ENCODE measurements at places on chromosomes 1 and 21.

- no peak for DNase-seq
These were observed 27.3 kb upstream of the GLIS1 start for GRCh38 chr1:53766194-53766742.

- no peak for DNase-seq
These were observed 7.1 kb downstream of the HPCA start for GRCh38 chr1:32893198-32894018.

DNA sequence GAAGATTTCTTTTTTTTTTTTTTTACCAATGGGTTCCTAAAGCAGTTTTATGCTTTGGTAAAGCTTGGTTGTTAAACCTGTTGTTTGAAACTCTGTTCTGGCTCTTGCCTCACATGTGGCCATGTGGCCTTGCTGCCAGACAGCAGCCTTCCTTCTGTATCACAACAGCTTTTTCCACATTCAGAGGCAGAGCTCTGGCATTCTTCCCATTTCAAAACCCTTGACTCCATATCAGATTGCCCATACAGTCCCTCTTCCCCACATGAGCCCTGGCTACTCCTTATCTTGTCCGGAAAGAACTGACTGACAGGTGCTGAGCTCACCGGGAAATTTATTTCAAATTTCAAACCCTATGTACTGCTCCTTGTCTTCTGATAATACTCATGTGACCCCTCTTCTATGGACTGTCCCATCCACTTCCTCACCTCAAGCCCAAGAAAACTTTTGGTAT lies 38.5 kb upstream of the LAX1 start:
- DNase-seq: no peak

DNA sequence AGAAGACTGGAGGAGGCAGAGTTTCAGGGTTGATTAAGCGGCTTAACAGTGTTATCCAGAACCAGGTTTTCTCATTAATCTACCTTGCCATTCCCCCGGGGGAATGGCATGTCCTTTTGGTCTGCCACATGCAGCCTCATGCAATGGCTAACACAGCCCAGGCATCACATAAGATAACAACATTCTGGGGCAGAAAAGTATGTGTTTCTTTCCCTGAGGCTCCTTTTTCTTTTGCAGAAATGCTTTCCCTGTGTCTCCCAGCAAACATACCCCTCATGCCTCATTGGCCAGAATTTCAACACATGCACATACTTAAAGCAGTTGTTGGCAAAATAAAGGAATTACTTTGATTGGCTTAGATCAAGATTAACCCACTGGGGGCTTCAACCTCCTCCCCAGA lies 98.6 kb downstream of the OMA1 start:
- DNase-seq: no peak

GRCh38 chr1:81452693-81453366 lies 347.9 kb upstream of the ADGRL2 start:
- no peak for DNase-seq

GRCh38 chr1:15950763-15951295 lies 25.1 kb downstream of the ZBTB17 start:
- DNase-seq: no peak

DNA sequence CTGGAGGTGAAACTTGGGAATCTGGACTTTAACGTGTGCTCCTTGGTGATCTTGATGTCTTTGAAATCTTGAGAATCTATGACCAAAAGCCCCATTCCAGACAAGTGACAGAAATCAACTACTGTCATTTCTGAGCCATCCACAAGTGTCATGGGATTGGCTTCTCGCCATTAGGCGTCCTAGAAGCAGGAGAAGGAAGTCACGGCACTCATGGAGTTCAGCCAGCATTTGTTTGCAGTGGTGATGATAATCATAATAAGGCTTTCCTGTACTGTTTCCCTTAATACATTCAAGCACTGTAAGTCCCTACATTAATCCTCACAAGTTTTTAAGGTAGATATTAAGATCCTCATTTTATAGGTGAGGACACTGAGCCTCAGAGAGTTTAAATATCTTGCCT lies 11.9 kb downstream of the F5 start:
- no peak for DNase-seq

DNA sequence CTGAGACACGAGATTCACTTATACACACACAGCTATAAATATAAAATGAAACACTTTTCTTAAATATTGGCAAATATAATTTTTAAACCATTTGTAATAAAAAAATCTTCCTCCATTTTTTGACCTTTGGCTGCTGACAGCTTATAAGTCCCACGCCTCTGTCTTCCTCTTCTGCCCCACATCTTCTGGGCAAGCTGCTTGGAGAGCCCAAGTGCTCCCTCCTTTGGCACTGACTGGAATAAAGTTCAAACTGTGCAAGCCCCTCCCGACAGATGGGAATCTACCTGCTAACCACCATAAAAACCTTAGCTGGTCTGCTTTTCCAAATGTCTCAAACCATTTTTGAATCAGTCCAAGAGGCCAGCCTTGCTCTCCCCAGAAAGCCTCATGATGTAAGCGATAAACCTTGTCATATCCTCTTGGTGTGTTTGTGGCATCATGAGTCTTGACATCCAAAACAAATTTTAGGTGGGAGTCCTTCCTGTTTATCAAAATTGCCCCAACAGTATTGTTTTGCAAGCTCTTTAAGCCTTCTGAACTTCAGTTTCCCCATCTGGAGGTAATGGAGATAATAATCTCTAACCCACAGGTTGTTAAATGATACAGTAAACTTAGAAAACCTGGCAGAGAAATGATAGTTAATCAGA lies 99.8 kb downstream of the SNX7 start:
- DNase-seq: no peak

- no peak for DNase-seq
These were observed 37.3 kb downstream of the ADARB1 start for GRCh38 chr21:45111703-45112102.

DNA sequence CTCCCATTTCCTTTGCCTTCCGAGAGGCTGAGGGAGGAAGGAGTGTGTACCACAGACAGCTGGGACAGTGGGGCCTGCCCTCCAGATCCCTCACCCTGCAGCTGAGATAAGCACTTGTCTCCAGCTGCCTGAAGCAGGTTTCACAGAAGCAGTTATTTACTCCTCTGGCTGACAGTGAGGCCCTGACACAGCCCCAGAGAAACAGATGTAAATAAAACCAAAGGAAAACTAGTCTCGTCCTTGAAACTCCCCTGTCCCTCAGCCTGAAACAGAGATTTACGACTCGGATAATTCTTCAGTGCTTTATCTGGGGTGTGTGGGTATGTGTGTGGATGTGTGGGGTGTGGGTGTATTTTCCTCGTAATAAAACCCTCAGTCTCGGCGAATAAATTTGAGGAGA lies 181.1 kb downstream of the IGSF21 start:
- peak; percentile 71 for DNase-seq

DNA sequence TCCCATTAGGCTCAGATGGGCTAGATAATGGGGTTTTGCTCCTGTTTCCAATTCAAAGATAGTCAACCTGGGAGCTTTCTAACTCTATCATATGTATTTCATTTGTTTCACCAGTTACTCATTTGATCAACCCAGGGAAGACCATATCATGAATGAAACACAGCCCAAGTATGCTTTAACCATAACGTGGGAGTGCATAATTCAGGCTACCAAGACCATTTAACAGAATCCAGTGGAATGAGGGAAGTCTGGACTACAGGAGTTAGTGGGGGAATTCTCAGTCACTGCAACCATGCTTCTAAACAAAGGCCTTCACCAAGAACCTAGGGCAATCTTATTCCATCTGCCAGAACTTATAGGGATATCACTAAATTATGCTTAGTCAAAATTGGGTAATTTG lies 15.0 kb upstream of the SLC16A1 start:
- DNase-seq: no peak

GRCh38 chr1:205944525-205944924 lies 1.3 kb upstream of the SLC26A9 start:
- DNase-seq: no peak

DNA sequence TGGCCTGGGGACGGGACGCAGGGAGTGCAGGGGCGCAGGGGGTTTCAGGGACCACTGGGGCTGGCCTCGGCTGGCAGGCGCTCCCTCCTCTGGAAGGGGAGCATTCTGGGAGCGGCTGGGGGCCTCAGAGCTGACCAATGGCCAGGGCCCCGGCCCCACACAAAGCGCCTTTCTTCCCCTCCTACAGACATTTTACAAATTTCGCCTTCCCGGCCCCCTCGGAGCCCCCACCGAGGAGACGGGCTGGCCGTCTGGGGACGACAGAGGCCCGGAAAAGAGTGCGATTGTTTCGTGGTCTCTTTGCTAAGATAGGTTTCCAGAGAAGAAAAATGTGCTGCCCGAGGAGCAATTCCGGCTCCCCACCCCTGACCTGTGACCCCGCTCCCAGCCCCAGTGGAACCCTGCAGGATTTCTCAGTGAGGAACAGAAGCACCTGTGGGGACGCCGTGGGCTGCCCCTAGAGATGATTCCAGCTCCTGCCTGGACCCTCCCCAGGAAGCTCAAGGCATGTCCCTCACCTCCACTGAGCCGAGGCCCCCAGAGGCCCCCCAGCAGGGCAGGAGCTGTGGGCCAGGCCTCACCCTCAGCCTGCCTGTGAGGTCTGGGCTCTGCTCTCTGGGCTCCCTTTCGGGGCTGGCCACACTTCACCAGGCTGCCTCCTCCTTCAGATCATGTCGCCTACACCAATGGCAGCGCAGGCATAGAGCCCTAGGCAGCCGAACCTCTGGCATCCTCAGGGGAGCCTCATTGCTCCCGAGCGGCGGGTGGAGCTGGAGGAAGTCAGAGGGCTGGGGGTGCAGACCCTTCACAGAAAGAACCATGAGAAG lies 15.0 kb upstream of the PLEKHG5 start:
- DNase-seq: no peak

Data from left kidney (tissue), 8 donors.